ENCODE measurements at places on chromosomes 2 and 18.

DNA sequence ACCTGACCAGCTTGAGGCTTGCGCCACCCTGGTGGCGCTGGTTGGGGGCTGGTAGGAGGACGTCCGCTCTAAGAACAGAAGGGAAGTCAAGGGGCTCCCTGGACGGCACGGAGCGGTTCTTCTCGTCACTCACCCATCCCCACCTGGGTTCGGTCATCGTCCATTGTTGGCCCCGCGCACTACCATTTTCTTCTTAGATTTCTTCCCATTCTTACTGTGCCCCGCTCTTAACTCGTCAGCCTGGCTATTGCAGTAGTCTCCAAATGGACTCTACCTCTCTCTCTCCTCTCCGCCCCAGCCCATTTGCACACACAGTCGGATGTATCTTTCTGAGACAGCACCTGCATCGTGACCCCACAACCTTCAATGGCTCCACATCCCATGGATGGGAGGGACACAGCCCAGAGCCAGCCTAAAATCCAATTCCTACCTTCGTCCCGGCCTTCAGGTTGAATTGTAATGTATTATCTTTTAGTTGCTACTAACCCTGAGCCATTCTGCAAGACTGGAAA, 814 bp upstream of the RAB1A start:
- DNase-seq: no peak

- no peak for DNase-seq
Observed at GRCh38 chr2:79131687-79132086, 11.4 kb downstream of the REG1A start.

GRCh38 chr18:35029103-35029502, 12.1 kb upstream of the MAPRE2 start:
- no peak for DNase-seq

- DNase-seq: no peak
Observed at GRCh38 chr2:5125017-5125730, 567.0 kb upstream of the SOX11 start.

GRCh38 chr2:152763651-152764050, 45.2 kb downstream of the ARL6IP6 start:
- no peak for DNase-seq

Measured in CD4-positive, alpha-beta T cell treated with Interleukin-12 subunit alpha and Interleukin-12 subunit beta, for 1 hour (primary cell).